Nucleus accumbens (tissue), 56 donors: ENCODE measurements at places on chromosomes 4 and X.

DNA sequence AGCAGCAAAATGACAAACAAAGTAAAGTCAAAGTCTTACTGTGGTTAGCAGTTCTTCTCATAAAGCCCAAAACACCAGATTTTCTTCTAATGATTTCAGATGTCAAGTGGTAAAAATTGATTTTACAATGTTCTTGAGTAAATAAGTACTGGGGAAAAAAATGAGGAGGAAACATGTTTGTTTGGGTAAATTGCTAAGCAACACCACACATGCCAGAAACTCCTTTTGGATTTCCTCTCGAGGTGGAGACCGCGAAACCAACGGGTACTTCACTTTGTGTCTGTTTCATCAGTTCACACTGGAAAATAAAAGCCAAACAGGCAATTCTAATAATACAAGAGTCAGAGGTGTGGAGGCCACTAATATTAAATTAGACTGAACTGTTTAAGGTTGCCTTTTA is 4.6 kb upstream of the PKD2 start:
- no peak for DNase-seq

DNA sequence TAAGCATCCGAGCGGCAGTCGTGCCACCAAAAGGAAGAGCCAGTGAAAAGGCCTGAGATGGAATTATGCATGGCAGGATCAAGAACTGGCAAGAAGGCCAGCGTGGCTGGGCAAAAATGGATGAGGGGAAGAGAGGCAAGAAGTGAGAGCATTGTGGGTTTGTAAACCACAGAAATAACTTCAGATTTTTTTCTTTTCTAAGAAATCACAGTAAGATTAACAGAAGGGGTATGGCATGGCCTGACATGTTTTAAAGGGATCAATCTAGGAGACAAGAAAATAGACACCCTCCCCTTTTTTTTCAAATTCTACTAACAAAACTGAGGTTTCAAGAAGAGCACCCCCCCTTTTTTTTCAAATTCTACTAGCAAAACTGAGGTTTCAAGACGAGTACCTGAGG is 82.5 kb downstream of the BMP3 start:
- DNase-seq, result no peak

DNA sequence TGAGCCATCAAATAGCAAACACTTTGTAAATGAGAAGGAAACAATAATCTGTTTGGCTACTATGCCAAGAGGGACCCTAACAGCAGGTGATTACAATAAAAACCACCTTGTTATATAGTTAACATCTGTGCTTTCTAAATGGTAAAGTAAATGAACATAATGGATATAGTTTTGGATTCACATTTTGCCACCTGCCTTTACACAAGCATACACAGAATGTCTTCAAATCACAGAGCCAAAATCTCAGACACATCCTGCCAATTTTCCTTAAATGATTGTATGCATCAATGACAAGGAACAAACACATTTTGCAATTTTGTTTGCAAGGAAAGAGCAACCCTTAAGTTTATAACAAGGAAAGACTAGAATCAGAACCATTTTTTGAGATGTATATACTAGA is 334.2 kb downstream of the FSTL5 start:
- no peak for DNase-seq

DNA sequence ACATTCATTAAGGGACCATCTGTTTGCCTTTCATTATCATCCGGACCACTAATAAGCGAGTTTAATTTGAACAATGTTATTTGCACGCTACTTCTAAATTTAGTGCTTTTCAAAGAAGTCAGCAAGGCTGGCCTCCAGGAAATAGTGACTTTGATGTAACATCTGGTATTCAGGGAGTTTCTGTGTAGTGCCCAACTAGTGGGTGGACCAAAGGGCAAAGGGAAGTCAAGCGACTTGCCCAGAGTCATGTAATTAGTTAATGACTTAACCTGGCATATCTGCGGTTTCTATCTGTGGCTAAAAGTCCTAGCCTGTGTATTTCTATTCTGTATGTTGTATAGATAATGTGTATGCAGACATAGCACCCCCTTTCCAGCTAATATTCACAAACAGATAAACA is 56.3 kb upstream of the LCORL start:
- no peak for DNase-seq

- no peak for DNase-seq
Measured at GRCh38 chr4:129246910-129247461, 151.0 kb downstream of the C4orf33 start.

- DNase-seq, result no peak
Measured at GRCh38 chrX:114675365-114675764, 91.5 kb downstream of the HTR2C start.

DNA sequence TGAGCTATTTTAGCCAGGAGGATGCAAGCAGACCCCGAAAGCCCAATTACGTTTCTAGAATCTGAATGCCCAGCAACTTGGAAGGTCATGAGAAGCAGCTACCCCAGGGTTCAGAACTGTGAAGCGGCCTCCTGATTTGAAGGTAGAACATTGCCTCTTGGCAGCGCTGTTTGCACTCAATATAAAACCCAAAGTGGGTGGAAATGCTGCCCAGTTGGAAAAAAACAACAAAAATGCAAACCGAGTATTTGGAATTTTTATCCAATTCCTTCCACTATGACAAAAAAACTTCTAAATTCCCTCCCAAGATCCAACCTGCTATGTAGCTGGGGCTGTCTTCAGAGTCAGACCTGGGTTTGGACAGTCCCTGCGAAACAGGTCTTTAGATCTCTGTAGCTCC is 103.3 kb upstream of the RBPJ start:
- DNase-seq, result no peak

DNA sequence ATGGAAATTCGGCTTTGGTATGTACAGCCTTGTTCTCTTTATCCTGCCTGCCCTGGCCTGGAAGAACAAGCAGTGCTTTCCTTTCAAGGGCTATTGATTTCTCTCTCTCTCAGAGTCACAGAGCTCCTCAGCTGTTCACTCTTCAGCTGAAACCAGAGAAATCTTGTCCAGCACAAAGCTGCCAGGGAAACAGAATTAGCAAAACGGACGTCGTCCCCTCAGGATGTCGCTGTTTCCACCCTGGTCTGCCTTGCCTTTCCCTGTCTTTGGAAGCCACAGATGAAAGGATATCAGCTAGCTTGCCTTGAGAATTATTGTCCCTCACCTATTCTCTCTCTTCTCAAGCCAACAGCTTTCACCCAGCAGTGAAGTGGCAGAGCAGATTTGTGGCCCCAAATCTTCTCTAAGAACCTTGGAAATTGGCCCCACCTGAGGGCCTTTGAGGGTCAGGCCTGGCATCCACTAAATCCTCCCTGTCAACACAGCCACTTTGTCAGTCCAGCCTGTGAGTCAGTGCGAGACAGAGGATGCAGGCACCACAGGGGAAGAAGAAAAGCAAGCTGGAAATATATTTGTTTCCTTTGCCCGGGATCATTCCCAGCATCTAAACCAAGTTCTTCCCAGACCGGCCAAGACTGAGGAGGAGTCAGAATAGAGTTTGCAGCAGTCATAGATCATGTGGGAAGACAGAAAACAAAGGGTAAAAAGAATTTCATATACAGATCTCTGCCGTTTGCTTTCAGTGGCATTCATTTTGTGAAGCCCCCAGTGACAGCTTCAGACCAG is 63.8 kb upstream of the MTM1 start:
- no peak for DNase-seq

DNA sequence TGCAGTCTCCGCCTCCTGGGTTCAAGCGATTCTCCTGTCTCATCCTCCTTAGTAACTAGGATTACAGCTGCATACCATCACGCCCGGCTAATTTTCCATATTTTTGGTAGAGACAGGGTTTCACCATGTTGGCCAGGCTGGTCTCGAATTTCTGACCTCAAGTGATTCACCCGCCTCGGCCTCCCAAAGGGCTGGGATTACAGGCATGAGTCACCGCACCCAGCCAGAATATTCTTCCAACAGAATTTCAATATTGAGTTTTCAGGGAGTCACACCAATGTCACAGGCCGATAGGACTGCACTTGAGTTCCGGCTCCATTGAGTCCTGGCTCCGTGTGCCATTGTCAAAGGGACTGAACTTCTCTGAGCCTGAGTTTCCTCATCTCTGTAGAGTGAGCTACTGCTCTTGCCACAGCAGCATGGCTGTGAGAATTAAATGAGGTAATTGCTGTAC is 82.9 kb downstream of the CLCN4 start:
- DNase-seq, result no peak

GRCh38 chr4:99207911-99208718 is 10.9 kb downstream of the ADH6 start:
- no peak for DNase-seq

- DNase-seq, result peak; percentile 83
Measured at GRCh38 chrX:69238114-69238886, 73.0 kb upstream of the PJA1 start.

GRCh38 chr4:53702334-53703266 is 111.3 kb upstream of the LNX1 start:
- DNase-seq, result peak; percentile 71

GRCh38 chr4:114015444-114015899 is 36.0 kb upstream of the ARSJ start:
- DNase-seq, result no peak

GRCh38 chr4:189090174-189090814 is 850.4 kb upstream of the FRG1 start:
- no peak for DNase-seq

DNA sequence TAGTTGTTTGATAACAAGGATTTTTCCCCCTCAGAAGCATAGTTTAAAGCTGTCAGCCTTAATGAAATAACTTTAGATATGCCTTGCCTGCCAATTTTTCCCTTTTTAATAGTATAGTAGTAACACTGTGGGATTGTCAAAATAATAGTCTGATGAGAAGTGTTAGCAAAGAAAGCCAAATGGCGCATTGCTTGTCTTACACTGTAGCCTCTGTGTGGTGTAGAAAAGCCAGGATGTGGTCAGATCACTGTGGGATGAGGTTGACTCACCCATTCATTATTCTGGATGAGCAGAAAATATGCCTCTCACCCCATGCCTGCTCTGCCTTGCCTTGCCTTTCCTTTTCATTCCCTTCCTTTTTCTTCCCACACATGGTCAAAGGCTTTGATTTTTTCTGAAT is 257.8 kb upstream of the NRK start:
- no peak for DNase-seq

- DNase-seq, result no peak
Measured at GRCh38 chr4:17055788-17056187, 157.3 kb upstream of the LDB2 start.

DNA sequence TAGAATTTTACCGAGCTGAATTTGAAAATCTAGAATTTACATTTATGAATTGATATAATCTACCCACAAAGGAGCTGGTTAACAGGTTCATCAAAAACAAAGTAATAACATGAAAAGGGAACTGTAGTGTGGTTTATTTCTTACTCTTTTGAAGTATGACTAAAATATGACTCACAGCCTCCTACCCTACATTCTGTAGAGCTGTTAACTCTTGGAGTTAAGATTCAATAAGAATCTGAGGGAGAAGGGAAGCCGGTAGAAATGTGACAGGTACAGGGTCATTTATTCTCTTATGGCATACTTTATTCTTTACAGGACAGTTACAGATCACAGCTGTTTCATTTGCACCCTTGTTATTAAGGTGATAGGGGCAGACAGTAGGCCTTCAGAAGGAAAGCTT is 132.2 kb upstream of the FAM47B start:
- DNase-seq, result no peak

DNA sequence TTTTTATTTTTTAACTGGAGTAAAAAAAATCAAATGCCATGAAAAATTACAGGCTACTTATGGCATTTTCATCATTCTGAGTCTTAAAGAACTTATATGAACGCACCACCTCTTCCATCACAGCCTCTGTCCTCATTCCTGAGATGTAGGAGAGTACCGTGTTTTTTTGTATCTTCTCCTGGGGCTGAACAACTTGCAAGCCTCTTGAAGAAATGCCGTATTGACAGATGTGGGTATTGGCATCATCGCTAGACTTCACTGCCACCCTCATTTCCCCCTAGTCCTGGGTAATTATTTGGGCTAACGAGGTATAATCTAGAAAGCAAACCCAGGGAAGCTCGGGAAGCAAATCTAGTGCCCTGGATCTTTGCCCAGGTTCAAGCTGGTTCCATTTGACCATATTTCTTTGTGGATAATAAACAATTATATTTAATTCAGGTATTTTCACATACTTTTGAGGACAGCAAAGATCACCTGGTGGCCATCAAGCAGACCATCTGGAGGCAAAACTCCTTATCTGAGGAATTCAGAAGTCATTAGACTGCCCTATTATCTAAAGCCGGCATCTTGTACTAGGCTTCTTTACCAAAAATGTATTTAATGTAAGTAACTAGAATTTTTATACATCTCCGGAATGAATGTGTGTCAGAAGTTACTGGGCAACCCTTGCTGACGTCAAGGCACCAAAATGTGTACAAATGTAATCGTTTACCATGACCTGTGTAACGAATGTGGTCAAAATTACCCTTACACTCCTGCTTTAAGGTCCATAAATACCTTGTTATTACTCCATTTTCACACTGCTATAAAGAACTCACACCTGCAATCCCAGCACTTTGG is 55.9 kb upstream of the WDR19 start:
- DNase-seq, result no peak

DNA sequence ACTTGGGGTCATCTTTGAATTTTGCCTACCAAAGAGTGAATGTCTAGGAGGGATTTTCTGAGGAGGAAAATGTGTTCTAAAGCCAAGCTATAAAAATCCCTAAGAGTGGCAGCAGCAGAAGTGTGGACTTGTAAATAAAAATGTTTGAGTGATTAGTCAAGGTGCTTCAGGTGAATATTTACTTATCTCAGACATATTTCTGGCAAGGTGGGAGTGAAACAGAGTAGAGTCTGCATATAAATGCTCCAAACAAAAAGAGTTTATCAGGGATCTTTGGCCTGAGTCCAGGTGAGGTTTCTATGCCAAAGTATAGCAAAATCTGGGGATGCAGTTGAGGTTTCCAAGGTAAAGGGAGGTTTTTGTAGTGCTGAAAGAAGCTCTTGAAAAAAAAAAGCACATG is 19.7 kb downstream of the CYSLTR1 start:
- DNase-seq, result no peak

- DNase-seq, result no peak
Measured at GRCh38 chr4:112075129-112075753, 70.0 kb upstream of the FAM241A start.

GRCh38 chr4:21802406-21802805 is 146.2 kb downstream of the KCNIP4 start:
- DNase-seq, result no peak

GRCh38 chr4:20151436-20151835 is 100.3 kb upstream of the SLIT2 start:
- DNase-seq, result no peak

GRCh38 chrX:63993936-63994335 is 208.9 kb upstream of the ARHGEF9 start:
- DNase-seq, result no peak

DNA sequence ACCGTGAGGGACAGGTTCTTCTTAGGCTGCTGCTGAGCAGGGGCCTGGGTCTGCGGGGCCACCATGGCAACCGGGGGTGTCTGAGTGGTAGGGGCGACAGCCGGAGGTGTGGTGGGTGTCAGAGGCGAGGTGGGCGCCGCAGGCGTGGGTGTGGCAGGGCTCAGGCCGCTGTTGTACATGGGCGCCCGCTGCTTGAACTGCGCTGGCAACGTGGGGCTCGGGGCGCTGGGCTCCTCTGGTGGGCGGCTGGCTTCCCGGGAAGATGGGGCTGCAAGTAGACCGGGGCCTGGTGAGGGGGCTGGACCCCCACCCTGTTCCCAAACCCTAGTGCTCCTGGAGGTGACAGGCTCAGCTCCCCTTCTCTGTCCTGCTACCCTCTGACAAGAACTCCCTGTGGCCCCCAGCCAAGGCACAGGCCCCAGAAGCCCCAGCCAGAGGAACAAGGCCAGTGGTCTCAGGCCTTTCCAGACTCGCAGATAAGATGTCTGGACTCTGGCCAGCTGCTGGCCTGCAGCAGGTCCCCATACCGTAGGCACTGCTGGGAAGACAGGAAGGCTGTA is 24.8 kb downstream of the NELFA start:
- DNase-seq, result no peak

- DNase-seq, result peak; percentile 1
Measured at GRCh38 chrX:12974305-12974795, 560 bp upstream of the TMSB4X start.

- no peak for DNase-seq
Measured at GRCh38 chr4:113513382-113513781, 248.2 kb downstream of the CAMK2D start.
